ENCODE measurements at places on chromosomes 4 and X.

DNA sequence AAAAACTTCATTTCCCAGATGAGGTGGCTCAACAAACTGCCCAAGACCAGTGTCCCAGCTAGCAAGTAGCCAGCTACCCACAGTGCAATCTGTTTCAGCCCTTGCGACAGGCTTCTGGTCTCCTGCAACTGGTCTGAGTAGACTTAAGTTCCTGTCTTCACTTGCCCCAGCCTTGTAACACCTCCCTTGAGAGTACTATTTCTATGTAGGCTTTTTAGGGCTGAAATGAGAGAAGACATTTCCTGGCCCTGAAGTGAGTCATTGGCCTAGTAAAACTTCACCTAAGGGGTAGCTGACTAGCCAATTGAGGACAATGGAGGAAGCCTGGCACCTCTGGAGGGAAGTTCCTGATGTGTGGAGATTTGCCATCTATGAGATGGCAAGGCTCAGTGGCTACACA, 80.1 kb upstream of the STIM2 start:
- no peak for DNase-seq

GRCh38 chr4:113899271-113900070, 80.0 kb downstream of the ARSJ start:
- DNase-seq = no peak

DNA sequence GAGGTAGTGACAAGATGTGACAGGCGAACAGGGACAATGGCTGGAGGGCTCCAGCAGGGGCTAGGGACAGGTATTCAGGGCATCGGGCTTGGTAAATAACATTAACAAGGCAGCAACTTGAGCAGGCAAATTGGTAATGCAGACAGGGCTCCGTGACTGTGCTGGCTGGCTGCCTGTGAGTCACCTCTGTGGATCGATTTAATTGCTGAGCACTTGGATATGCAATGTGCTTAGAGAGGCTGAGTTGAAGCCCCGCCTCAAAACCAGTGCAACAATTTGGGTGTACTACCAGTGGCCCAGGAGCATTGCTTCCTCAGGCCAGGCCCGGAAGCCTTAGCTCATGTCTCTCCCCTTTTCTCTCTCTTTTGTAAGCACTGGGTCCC, 19.5 kb downstream of the CNGA2 start:
- DNase-seq = no peak

DNA sequence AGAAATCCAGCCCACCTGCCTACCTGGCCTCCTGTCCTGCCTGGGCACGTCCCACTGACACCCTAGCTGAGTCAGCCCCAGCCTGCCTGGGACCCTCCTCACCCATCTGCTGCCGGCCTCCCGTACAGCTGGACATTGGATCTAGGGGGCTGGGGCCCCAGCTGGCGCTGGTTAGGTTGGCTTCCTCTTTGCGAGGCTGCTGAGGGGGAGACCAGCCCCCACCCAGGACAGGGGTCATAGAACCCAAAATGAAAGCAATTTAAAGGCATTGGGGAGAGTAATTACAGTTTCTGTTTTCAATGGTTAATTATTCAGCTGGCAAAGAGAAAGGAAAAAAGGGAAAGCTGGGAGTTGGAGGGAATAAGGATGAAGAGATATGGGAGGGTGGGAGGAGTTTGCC, 15.8 kb downstream of the EFNB1 start:
- DNase-seq = no peak

DNA sequence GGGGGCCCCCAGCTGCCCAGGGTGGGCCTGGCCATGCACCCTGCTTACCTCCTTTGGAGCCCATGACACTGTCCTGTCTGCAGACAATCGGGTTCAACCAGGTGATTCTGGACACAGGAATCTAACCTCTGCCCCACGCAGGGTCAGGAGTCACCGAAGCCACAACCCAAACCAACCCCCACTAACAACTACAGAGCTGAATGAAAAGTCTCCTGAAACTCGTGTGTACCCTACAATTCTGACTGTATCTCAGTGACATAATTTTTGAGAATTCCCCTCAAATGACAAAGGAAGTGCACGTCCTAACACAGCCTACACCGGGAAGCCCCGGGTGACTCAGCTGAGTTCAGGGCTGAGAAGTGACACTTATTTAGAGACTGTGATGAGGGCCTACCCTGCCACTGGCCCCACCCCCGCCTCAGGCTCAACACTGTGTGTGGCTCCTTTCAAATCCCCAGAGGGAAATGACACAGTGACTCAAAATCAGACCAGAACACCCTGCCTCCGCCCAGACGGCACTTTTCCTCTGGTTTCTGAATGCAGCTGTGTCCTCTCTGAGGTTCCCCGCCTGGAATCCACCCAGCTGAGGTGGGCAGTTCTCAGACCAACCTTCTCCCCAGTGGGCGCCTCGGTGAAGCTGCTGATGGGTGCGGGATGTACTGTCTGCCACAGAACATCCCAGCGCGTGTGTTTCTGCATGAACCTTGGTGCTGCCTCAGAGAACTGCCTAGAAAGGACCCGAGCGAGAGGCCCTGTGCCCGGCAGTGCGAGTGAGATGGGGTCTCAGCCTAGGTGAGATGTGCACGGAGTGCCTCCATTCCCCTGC, 9.9 kb downstream of the TNIP2 start:
- peak; percentile 55 for DNase-seq

DNA sequence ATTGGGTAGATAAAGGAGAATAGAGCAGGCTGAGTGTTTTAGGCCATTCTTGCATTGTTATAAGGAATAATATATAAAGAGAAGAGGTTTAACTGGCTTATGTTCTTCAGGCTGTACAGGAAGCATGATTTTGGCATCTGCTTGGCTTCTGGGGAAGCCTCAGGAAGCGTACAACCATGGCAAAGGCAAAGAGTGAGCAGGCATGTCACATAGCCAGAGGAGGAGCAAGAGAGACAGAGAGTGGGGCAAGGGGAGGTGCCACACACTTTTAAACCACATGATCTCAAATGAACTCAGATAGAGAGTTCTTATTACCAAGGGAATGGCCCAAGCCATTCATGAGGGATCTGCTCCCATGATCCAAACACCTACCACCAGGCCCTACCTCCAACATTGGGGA, 4.4 kb upstream of the METTL14 start:
- no peak for DNase-seq

GRCh38 chrX:51608126-51608525, 10.6 kb downstream of the CENPVL3 start:
- DNase-seq = no peak

- no peak for DNase-seq
Measured at GRCh38 chrX:10482261-10482660, 138.1 kb downstream of the MID1 start.

- DNase-seq = no peak
Measured at GRCh38 chr4:3775005-3775404, 8.8 kb downstream of the ADRA2C start.

- DNase-seq = no peak
Measured at GRCh38 chrX:19370061-19370460, 26.3 kb downstream of the PDHA1 start.

- DNase-seq = no peak
Measured at GRCh38 chrX:17495052-17495451, 120.1 kb downstream of the NHS start.

- DNase-seq = no peak
Measured at GRCh38 chrX:1491851-1492349, 39.2 kb upstream of the ASMTL start.

DNA sequence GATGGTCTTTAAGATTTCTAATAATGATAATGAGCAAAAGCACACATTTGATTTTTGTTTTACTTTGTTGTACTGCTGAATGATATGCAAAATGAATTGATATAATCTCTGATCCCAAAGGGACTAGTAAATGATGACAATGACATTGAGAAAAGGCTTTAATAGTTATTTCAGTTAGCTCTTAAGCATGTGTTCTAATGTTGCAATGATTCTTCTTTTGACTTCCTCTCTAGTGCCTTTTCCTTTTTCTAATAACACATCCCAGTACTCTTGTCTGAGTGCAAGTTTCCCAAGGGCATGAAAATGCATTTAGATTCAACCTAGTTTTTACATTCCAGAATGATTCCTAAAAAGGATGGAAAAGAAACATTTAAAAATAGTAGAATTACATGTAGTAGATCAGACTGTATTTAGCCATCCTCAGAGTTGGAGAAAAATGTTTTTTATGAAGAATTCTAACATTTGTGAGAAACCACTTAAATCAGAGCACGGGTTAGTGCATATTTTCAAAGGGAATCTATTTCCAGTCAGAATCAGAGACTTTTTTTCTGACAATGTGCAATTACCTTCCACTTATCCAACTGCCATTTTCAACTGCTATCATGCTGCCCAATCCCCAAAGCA, 508.8 kb downstream of the C4orf33 start:
- DNase-seq = no peak

DNA sequence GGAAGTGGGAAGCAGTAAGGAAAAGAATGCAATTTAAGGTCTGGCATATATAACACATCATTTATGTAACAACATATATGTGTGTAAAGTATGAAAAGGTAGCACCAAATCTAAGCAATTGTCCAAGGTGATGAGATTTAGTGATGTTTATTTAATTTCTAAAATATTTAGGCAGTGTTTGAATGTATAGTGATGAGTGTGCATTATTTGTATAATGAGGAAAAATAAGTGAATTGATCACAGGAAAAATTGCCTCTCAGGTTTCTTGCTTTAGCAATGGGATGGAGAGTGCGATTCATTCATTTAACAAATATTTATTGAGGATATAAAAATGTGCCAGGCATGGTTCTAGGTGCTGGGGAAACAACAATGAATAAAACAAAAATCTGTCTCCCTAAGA, 2.2 kb upstream of the MAGED1 start:
- DNase-seq = no peak

- DNase-seq = no peak
Measured at GRCh38 chrX:125003746-125004446, 315.8 kb upstream of the TEX13C start.

DNA sequence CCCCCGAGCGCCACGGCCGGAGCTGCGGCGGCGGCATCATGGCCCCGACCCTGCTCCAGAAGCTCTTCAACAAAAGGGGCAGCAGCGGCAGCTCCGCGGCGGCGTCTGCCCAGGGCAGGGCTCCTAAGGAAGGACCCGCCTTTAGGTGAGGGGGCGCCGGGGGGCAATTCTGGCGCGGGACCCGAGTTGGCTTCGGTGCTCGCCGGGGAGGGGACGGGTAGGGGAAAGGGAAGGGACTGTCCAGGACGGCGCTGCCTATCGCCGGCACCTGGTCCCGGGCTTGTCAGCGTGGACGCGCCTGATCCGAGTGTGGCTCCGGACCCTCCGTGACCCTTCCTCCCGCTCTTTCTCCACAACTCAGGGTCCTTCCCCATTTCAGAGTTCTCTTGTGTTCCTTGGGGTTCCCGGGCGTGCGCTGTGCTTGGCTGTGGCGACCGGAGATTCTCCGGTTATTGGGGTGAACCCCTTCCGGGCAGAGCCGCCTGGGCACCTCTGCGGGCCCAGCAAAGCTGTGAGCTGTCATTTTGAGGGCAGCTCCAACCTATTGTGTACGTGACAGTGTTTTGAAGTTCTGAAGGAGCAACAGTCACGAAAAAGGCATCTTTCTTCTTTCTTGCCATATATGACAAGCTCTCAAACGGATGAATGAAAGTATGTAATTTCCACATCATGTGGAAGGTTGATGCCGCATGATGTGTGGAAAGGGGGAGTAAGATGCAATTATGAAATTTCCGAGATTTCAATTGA, 522 bp downstream of the FNIP2 start:
- DNase-seq = no peak

GRCh38 chr4:30601070-30601865, 118.9 kb upstream of the PCDH7 start:
- DNase-seq = no peak

DNA sequence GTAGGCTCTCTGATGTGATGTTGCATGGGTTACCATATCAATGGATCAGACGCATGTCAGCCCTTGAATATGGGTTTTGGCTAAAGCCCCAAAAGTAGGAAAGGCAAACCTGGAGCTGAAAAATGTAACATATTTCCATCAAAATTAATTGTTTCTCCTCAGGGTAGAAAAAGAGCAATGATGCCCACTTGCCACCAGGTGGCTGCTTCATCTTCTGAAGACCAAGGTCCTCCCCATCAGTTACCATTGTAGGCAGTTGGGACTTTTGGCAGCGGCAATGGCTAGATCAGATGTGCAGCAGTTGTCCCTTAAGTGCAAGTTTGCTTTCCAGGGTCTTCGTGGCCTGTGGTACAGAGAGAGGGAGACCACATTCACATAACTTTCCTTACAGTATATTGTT, 118.2 kb downstream of the NAF1 start:
- DNase-seq = no peak

GRCh38 chrX:9846631-9847030, 60.4 kb downstream of the SHROOM2 start:
- no peak for DNase-seq
